ENCODE measurements at places on chromosomes 2 and 18. TPM values are rescaled to one million over a fixed set of nuclear protein-coding genes. Genes with fewer than 3 reads are reported as not detected.
A peak's percentile ranks its signal among the peaks of the same experiment; 100 is the strongest.

- H3K4me1 ChIP-seq = peaks cover 25% of the 10 kb centered on the region
- no peak for DNase-seq
- peaks cover 4% of the 10 kb centered on the region for H3K36me3 ChIP-seq
- H3K27me3 ChIP-seq = no peaks in the 10 kb centered on the region
These were observed 45.5 kb upstream of the DNMT3A start for GRCh38 chr2:25386971-25387875.

DNA sequence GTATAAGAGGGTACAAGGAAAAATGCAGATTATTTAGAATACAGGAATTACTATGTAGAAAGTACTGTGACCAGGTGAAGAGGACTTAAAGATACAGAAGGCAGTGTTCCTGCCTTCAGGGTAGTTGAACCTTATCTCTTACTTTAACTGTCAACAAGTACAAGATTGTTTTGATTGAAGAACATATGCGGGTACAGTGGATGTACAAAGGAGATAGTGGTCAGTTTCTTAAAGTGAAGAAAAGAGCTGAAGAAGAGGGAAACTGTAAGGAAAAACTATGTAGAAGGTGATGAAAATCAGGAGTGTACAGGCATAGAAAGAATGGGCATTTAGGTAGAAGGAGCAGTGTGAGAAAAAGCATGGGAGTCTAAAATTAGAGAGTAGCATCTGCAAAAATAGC, 2.2 kb downstream of the RALBP1 start:
- H3K27ac ChIP-seq = peak overlapping the region; percentile 90
- peak overlapping the region; percentile 93 for H3K4me3 ChIP-seq
- H3K4me1 ChIP-seq = peaks cover 51% of the 10 kb centered on the region
- peaks cover 11% of the 10 kb centered on the region for H3K27me3 ChIP-seq
- no peak for DNase-seq

- no peak overlapping the region for H3K27ac ChIP-seq
- H3K4me1 ChIP-seq = peaks cover 29% of the 10 kb centered on the region
- no peaks in the 10 kb centered on the region for H3K27me3 ChIP-seq
- H3K36me3 ChIP-seq = no peaks in the 10 kb centered on the region
- H3K4me3 ChIP-seq = no peak overlapping the region
These were observed 18.2 kb downstream of the ACSL3 start for GRCh38 chr2:222878877-222879603.

DNA sequence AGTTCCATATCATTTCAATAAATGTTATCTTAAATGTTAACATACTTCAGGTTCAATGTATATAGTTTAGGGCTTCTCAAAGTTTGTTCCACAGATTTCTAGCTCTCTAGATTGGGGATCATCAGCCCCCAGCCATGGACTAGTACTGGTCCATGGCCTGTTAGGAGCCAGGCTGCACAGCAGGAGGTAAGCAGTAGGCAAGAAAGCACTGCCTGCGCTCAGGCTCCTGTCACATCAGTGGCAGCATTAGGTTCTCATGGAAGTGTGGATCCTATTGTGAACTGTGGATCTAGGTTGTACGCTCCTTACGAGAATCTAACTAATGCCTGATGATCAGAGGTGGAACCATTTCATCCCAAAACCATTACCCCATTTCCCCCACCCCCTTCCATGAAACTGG, 531.1 kb downstream of the PARD3B start:
- no peaks in the 10 kb centered on the region for H3K27me3 ChIP-seq
- H3K27ac ChIP-seq = peak overlapping the region; percentile 33

DNA sequence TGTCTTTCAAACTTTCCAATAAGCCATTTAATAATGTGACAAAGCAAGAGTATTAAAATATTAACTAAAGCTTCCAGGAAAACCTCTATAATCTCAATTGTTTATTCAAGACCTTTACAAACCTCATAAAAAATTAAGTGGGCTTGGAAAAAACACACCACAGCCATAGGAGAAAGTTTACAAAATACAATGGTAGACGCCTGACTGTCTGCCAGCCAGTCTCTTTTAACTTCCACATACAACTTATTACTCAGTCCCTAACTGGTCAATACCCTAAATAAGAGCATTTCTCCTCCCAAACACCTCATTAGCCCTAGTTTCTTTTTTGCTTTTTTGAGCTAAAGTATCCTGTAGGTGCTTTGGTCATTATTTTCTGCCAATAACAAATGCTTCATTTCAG, 247.4 kb upstream of the CYP26B1 start:
- no peaks in the 10 kb centered on the region for H3K4me1 ChIP-seq
- peaks cover 7% of the 10 kb centered on the region for H3K36me3 ChIP-seq
- DNase-seq = no peak
- no peak overlapping the region for H3K4me3 ChIP-seq
- no peaks in the 10 kb centered on the region for H3K27me3 ChIP-seq

GRCh38 chr2:138732651-138733050, 47.5 kb downstream of the NXPH2 start:
- H3K4me3 ChIP-seq = no peak overlapping the region
- no peak overlapping the region for H3K27ac ChIP-seq
- DNase-seq = no peak
- peaks cover 6% of the 10 kb centered on the region for H3K27me3 ChIP-seq

DNA sequence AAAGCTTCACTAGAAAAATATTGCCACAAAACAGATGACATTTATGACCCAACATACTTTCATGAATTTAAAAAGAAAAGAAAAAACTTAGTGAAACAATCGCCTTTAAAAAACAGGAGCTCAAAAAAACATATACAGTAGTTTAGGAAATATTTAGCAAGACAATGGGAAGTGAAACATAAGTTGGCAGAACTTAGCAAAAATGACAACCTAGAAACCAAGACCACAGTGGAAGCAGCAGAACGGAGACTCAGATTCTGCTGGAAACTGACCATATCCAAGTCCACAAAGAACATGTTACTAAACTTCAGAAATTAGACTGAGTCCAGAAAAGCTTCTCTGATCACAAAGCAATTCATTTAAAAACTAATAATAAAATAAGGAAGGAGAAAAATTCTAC, 41.8 kb upstream of the CTAGE1 start:
- no peak overlapping the region for H3K27ac ChIP-seq
- no peaks in the 10 kb centered on the region for H3K36me3 ChIP-seq
- no peak for DNase-seq
- no peaks in the 10 kb centered on the region for H3K27me3 ChIP-seq
- H3K4me1 ChIP-seq = no peaks in the 10 kb centered on the region
- H3K4me3 ChIP-seq = no peak overlapping the region

DNA sequence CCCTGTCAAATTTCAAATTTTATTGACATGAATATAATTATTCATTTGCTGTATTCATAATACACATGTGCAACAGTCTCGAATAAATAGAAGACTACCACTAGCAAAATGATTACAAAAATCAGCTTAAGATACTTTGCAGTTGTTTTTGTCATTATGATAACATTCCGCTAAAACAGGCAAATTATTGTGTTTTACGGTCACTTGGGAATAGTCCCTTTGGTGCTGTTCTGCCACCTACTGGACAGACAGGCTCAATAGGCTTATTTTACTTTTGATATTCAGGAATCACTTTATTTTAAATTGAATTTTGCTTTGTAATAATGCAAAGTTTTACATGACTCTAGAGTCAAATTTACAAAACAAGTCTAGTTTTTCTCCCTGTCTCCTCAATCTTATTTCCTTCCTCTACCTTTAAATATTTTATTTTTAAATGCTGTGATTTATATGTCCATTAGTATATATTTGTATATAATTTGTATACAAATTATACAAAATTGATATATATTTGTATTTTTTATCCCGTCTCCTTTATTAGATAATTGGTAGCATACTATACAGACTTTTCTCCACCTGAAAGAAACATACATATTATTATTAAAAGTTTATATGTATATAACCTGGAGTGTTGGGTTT, 456.3 kb downstream of the DLGAP1 start:
- H3K27ac ChIP-seq = no peak overlapping the region
- H3K36me3 ChIP-seq = no peaks in the 10 kb centered on the region
- no peak overlapping the region for H3K4me3 ChIP-seq
- H3K27me3 ChIP-seq = peaks cover 5% of the 10 kb centered on the region

The NXPH2 gene
- total RNA-seq = not detected

The TLX2 gene
- 2.4 TPM for total RNA-seq

The CACNB4 gene
- 0.56 TPM for total RNA-seq

The NDUFV2 gene
- total RNA-seq = 497 TPM

The GPR45 gene
- not detected for total RNA-seq

All from activated T-cell treated with anti-CD3 and anti-CD28 coated beads, Interleukin-2, amount 50 U/mL, for 72 hours (primary cell).